Stimulated activated CD8-positive, alpha-beta memory T cell treated with anti-CD3 and anti-CD28 coated beads, Interleukin-15, amount 100 ng/mL, for 48 hours (primary cell): ENCODE measurements at places on chromosomes 4 and X.

DNA sequence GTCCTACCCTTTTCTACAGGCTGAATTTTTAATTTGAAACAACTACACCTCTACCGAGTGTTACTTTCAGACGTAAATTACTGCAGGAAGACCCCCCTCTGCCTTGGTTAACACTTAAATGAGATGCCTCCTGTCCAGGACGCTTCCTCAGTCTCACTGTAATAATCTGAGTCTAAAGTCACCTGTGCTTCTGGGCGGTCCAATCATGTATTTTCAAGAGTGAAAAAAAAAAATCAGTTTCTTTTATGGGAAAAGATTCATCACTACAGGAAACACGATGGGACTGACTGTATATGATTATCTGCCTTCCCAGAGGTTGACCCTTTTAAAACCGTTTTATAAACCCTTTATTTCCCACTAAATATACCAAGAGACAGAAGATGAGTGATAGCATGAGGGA, 776 bp downstream of the RBM47 start:
- no peak for DNase-seq

DNA sequence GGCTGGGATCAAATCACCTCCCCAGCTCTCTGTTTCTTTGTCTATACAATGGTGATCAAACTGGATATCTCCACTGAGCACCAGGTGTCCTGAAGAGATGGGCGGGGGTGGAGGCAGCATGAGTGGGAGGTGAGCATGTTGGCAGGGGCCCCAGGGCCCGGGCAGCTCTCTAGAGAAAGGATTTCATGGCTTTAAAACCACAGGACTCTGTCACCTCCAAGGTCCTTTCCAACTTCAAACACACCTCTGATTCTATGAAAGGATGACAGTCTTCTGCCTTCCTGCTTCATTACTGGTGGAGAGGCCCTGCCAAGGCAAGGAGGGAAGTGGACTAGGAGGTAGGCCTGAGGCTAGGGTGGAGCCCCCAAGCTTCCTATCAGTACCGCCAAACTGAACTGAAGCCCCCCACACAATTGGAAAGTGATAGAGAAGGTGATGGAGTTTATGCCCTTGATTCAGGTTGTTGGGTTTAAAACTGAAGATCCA, 38.6 kb downstream of the TRIM2 start:
- DNase-seq, result no peak

GRCh38 chrX:64908121-64908520, 68.1 kb downstream of the ZC4H2 start:
- no peak for DNase-seq

GRCh38 chr4:185933078-185933581, 121.1 kb upstream of the SORBS2 start:
- no peak for DNase-seq

DNA sequence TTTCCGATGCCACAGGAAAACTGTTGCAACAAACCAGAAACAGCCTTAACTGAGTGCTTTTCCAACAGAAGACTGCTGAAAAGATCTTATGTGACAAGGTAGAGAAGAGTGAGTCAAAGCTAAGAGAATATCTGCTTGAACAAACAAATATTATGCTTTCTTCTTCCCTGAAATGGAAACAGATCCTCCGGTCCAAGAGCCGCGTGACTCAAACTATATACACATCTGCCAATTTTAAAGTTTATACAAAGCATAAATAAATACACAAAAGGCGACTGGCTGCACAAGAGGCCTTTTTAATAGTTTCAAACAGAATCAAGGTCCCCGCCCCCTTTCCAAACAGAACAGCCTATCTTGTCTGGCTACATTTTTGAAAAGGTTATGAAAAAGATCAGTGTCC, 329.7 kb upstream of the F9 start:
- DNase-seq, result no peak

- no peak for DNase-seq
These were observed 6.6 kb downstream of the PF4V1 start for GRCh38 chr4:73859614-73860088.
